GM23248 (cell line): ENCODE measurements at places on chromosomes 7 and 10.
A peak's percentile ranks its signal among the peaks of the same experiment; 100 is the strongest.

DNA sequence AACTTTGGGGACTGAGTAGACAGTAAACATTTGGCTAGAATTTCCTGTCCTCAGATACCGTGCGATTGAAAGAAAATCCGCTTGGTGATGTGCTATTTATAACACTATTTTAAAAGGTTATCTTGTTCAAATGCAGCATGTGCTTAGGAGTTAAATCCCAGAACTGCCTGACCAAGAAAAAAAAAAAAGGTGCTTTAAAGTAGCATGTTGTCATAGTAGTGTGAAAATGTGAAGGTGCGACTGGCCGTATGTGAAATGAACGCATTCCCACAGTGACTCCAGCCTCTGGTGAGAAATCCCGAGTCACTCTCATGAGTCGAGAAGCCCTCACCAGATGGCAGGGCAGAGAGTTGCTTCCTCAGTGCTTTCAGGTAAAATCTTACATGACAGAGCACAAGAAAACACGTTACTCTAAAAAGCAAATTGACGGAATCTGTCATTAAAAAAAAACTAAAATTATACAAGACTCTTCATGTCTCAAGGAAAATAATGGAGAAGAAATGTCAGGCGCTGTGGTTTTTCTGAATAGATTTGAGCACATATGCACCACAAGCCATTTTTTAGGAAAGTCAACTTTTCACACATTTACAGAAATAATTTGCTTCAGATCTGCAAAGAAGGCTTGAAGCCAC, 18.4 kb upstream of the KLF6 start:
- DNase-seq: peak; percentile 88

DNA sequence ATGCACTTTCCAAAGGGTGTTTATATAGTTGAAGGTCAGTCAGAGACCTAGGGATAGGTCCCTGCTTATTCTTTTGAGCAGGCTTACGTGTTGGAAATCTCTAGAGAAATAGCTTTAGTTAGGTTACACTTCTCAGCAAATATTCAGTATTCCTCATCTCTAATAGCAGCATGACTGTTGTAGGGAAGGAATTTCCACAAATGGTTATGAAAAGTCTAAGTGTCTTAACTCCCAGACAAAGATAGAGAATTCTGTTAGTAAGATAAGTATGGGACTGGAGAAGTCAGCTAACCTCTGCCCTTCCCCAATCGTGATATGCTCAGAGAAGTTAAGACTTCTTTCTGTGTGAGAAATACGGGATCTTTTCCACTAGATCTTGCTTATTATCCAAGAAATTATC, 16.5 kb downstream of the SGPL1 start:
- peak; percentile 14 for DNase-seq

DNA sequence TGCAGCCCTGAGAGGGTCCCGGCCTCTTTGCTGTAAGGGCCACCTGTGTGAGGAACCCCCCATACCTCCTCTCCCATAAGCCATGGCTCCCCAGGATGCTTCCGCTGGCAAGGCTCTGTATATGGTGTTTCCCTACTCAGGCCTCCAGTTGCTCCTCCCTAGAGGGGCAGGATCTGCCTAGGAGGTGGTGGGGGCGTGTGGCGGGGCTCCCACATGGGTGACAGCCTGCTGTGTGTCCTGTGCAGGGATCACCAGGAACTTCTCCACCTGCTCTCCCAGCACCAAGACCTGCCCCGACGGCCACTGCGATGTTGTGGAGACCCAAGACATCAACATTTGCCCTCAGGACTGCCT, 25.7 kb upstream of the CSGALNACT2 start:
- DNase-seq: no peak

DNA sequence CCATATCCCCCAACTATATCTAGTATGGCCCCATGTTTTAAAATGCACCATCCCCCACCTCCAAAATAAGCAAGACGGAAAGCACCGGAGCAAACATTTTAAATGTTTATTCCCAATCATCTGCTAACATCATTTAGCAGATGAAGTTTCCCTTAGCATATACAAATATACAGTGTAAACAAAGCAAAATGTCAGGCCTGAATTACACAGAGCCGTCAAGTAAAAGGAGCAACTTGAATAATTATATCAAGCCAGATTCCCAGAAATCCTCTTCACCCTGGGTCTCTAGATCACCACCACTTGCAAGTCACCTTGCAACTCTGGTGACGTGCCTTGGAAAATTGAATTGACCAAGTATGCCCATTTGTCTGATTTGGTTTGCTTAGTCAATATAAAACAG, 91.6 kb upstream of the COL1A2 start:
- no peak for DNase-seq

GRCh38 chr7:151744656-151745638, 132.0 kb downstream of the PRKAG2 start:
- DNase-seq: peak; percentile 98

DNA sequence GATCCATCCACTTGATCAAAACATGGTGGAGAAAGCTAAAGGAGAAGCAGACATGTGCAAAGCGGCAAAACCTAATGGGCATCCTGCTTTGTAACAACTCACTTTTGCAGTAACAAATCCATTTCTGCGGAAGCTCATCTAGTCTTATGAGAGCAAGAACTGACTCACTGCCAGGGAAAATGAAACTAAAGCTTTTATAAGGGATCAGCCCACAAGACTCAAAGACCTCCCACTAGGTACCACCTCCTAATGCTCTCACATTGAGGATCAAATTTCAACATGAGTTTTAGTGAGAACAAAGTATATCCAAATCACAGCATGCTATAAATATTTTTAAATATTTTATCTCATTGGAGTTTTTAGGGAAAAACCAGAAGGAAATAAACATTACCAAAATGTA, 120.1 kb upstream of the GNAI1 start:
- DNase-seq: peak; percentile 10

- DNase-seq: peak; percentile 17
Observed at GRCh38 chr7:128963327-128963757, 25.6 kb downstream of the IRF5 start.

DNA sequence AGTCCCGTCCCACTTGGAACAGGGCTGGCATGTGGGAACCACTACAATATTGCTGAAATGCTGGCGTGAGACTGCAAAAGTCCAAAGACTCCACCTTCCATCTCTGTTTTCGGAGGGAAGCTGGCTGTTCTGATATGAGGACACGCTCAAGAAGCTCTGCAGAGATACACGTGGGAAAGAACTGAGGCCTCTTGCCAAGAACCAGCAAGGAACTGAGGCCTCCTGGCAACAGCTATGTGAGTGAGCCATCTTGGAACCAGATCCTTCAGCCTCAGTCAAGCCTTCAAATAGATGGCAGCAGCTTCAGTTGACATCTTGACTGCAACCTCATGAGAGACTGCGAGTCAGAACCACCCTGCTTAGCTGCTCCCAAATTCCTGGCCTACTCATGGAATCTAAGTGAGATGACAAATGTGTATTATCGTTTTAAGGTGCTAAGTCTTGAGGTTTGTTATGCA, 30.8 kb downstream of the SGMS1 start:
- peak; percentile 60 for DNase-seq

DNA sequence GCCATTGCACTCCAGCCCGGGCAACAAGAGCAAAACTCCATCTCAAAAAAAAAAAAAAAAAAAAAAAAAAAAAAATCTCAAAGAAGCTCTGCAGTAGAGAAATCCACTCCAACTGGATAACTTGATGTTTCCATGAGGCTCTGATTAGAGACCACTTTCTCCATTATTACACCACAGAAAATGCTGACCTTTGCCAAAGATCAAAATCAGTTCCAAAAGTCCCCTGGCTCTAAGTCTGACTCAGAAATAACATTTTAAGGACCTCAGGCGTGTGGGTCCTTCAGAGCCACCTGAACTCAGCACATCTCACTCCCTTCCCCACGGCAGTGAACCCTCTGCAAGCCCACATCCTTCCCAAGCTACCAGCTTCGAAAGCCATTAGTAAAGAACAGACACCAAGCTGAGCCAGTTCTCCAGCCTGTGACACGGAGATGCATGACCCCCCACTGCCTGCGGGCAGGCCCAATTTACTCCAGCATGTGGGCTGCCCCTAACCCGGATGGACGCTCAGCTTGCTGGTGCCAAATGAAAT, 13.8 kb upstream of the TMEM120A start:
- DNase-seq: no peak

DNA sequence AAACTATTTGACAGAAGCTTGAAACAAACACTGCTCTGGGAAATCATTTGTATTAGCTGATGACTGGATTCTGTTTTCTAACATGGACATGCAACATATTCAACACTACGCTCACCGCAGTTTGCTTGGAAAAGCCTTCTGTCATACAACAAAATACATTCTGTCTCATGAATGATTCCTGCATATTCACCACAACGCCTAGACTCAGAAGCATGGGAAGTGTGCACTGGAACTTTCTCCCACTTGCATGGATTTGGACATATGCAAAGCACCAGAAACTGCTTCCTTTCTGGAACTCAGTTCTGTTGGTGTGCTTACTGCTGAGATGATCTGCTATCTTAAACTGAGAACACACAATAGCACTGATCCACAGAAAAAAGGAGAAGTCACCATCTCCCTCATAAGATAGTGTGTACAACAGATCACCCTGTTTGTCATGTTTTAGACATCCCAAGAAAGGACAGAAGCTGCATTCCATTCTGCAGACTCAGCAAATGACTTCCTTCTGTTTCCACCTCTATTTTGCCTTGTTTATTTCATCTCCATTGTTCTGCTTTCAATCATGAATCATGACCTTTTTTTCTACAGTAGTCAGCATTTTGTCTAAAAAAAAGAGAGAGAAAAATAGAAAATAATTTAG, 115.8 kb downstream of the HTR7 start:
- DNase-seq: peak; percentile 73
